Urinary bladder (tissue), 4 donors: ENCODE measurements at places on chromosomes 6 and 20. TPM values are rescaled to one million over a fixed set of nuclear protein-coding genes. Genes with fewer than 3 reads are reported as not detected.

Gene LY6G6F
- total RNA-seq = not detected

Gene LY6G5C
- 0.37 TPM for total RNA-seq

Gene TINAG
- total RNA-seq = 0.16 TPM

Gene LRFN2
- 0.11 TPM for total RNA-seq

Gene TSPO2
- total RNA-seq = not detected

Gene FRS3
- total RNA-seq = 1.9 TPM

Gene EPB41L1
- total RNA-seq = 37.0 TPM

Gene SNAI1
- total RNA-seq = 0.69 TPM

Gene BACH2
- total RNA-seq = 7.5 TPM

Gene POPDC3
- 2.5 TPM for total RNA-seq

Gene GLP1R
- total RNA-seq = 0.58 TPM

Gene ADGRB3
- 29.4 TPM for total RNA-seq

Gene SEMG1
- not detected for total RNA-seq

Gene BCLAF1
- total RNA-seq = 253 TPM

Gene MEI4
- 0.21 TPM for total RNA-seq

Gene DEFB132
- total RNA-seq = not detected

Gene CLVS2
- total RNA-seq = 2.1 TPM
